Effector memory CD4-positive, alpha-beta T cell (primary cell): ENCODE measurements at places on chromosomes 2 and 18.
A peak's percentile ranks its signal among the peaks of the same experiment; 100 is the strongest.

DNA sequence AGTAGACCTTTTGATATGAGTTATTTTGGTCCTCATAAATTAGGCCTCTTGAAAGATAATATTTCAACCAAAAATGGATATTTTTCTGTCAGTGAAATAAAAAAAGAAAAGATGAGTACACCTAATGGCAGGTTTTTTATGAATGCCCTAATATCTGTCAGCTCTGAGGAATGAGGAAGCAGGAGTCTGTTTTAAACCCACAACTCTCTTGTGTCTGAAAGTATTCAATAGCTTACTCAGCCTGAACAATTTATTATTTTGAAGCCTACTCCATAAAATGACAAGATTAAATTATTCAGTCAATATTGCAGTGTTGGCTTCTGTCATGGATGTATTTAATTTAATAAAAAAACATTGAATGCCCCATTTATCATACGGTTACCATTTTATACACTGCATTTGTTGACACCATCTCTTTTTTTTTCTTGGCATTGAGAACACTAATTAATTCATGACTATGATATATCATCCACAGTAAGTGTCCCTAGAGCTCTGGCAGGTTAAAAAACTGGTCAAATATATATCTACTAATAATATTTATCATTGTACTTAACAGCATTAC lies 548.2 kb downstream of the CBLN2 start:
- H3K4me3 ChIP-seq, result no peak overlapping the region
- no peaks in the 10 kb centered on the region for H3K27me3 ChIP-seq
- H3K36me3 ChIP-seq, result no peaks in the 10 kb centered on the region
- no peak for DNase-seq

GRCh38 chr2:105299290-105299689 lies 30.2 kb downstream of the TGFBRAP1 start:
- H3K4me3 ChIP-seq, result no peak overlapping the region
- H3K4me1 ChIP-seq, result peaks cover 11% of the 10 kb centered on the region
- DNase-seq, result no peak
- H3K27me3 ChIP-seq, result no peaks in the 10 kb centered on the region
- no peak overlapping the region for H3K27ac ChIP-seq

GRCh38 chr2:184890311-184890710 lies 292.0 kb downstream of the ZNF804A start:
- H3K36me3 ChIP-seq, result no peaks in the 10 kb centered on the region
- no peak for DNase-seq
- H3K27ac ChIP-seq, result no peak overlapping the region
- no peaks in the 10 kb centered on the region for H3K4me1 ChIP-seq
- no peaks in the 10 kb centered on the region for H3K27me3 ChIP-seq
- no peak overlapping the region for H3K4me3 ChIP-seq

DNA sequence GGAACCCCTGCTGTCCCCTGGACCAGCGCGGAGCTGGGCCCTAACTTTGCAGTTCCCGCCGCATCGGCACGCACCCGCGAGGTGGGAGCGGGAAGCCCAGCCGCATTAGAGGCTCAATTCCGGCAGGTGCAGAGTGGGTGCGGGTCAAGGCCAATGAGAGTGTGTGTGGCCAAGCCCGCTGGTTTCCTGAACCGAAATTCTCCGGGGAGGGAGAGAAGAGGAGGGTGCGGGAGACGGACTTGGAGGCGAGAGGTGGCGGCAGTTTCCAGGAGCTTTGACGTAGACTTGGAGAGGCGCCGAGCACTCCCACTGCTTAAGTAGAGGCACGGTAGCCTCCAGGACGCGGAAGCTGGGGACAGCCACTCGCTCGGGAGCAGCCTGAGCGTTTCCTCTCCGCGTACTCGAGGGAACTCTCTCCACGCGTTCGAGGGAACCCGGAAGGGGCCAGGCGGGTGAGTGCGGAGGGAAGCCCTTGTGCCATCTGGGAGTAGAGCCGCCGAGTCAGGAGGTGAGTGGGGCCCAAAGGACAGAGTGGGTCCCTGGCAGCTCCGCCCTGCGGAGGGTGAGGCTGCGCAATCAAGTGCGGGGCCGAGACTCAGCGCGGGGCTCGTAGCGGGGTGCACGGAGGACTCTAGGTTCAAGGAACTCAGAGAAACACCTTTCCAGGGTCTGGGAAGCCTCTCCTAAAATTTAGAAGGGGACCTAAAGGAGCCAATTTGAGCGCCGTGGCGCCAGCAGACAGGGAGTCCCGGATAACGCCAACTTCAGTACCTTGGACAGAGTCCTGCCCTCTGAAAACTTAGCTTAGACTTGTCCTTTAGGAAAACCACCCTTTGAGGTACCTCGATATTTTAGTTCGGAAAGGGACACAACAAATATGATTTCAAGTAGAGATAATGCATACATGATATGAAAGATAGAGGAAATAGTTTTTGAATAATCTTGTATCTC lies at the start of gene FAM237A:
TSS of gene FAM237A (plus strand) at position 413 of the 951 bp plus-strand sequence. CDS start 1,750 bp downstream, outside the sequence.
- no peaks in the 10 kb centered on the region for H3K4me1 ChIP-seq
- no peak for DNase-seq
- H3K27ac ChIP-seq, result no peak within 1 kb of the TSS
- peaks cover 11% of the 10 kb centered on the region for H3K27me3 ChIP-seq
- H3K36me3 ChIP-seq, result no peaks in the 10 kb centered on the region

GRCh38 chr2:107730898-107731297 lies 95.8 kb upstream of the RGPD4 start:
- H3K36me3 ChIP-seq, result no peaks in the 10 kb centered on the region
- H3K27ac ChIP-seq, result no peak overlapping the region
- H3K27me3 ChIP-seq, result no peaks in the 10 kb centered on the region
- DNase-seq, result no peak
- no peak overlapping the region for H3K4me3 ChIP-seq

DNA sequence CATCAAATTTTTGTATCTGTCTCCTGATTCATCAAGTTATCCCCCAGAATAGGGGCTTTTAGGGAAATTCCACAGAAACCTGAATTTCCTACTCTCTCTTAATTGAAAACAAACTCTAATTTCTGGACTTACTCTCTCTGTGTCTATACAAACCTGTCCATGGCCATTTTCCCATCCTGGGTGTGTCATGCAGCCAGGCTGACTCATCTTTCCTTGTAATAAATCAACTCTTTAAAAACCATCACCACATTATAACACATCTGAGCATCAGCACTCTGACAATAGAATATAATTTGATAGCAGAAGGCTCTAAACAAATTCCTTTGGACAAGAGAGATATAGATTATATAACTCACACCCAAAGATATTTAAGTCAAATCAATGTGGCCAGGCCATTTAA lies 610.2 kb downstream of the DCC start:
- H3K36me3 ChIP-seq, result no peaks in the 10 kb centered on the region
- H3K27ac ChIP-seq, result no peak overlapping the region
- H3K4me3 ChIP-seq, result no peak overlapping the region

- peaks cover 22% of the 10 kb centered on the region for H3K36me3 ChIP-seq
- H3K4me3 ChIP-seq, result no peak overlapping the region
- H3K4me1 ChIP-seq, result no peaks in the 10 kb centered on the region
- H3K27ac ChIP-seq, result no peak overlapping the region
- no peaks in the 10 kb centered on the region for H3K27me3 ChIP-seq
- DNase-seq, result no peak
These were observed 25.9 kb downstream of the BOK start for GRCh38 chr2:241584436-241584835.

GRCh38 chr18:68505178-68505574 lies 209.7 kb downstream of the TMX3 start:
- no peak overlapping the region for H3K27ac ChIP-seq
- H3K4me1 ChIP-seq, result no peaks in the 10 kb centered on the region
- no peaks in the 10 kb centered on the region for H3K36me3 ChIP-seq
- no peaks in the 10 kb centered on the region for H3K27me3 ChIP-seq

- no peak overlapping the region for H3K4me3 ChIP-seq
- no peaks in the 10 kb centered on the region for H3K27me3 ChIP-seq
- H3K36me3 ChIP-seq, result no peaks in the 10 kb centered on the region
These were observed 9.0 kb downstream of the CUL3 start for GRCh38 chr2:224576088-224576715.

DNA sequence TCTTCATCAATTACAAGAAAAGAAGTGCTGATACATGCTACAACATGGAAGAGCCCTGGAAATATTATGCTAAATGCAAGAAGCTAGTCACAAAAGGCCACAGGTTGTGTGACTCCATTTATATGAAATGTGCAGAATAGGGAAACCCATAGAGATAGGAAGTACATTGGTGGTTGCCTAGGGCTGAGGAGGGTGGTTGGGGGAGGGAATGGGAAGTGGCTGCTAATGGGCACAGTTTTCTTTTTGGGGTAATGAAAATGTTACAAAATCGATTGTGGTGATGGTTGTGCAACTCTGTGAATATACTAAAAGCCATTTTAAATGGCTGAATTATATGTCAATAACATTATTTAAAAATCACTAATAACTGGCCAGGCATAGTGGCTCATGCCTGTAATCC lies 24.3 kb upstream of the RESP18 start:
- peaks cover 19% of the 10 kb centered on the region for H3K27me3 ChIP-seq
- H3K4me3 ChIP-seq, result no peak overlapping the region
- DNase-seq, result no peak
- peaks cover 6% of the 10 kb centered on the region for H3K4me1 ChIP-seq
- H3K27ac ChIP-seq, result no peak overlapping the region

GRCh38 chr2:229650059-229650458 lies 64.3 kb downstream of the DNER start:
- no peak overlapping the region for H3K4me3 ChIP-seq
- no peaks in the 10 kb centered on the region for H3K36me3 ChIP-seq
- no peak for DNase-seq

DNA sequence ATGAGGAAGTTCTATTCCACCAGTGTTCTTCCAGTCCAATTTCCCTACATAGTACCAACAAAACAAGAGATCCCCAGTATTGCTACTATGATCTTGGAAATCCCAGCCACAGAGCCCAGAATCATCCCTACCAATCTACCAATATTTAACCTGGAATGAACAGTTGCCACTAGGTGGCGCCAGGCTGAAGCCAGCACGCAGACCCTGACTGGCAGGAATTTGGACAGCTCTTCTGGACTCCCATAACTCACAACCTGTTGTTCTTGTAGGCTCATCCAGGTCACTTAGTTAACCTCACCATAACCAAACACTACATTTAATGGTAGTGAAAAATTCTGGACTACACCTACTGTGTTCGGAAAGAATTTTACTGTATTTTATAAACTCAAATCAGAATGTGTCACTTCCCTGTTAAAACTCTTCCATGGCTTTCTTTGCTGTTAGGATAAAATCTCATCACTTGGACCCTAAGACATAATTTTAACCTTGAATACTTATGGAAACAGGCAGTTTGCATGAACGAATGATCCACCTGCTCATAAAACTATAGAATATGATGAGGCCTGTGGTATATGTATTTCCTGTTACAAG lies 59.8 kb upstream of the SLC38A11 start:
- H3K27me3 ChIP-seq, result no peaks in the 10 kb centered on the region
- no peaks in the 10 kb centered on the region for H3K36me3 ChIP-seq

DNA sequence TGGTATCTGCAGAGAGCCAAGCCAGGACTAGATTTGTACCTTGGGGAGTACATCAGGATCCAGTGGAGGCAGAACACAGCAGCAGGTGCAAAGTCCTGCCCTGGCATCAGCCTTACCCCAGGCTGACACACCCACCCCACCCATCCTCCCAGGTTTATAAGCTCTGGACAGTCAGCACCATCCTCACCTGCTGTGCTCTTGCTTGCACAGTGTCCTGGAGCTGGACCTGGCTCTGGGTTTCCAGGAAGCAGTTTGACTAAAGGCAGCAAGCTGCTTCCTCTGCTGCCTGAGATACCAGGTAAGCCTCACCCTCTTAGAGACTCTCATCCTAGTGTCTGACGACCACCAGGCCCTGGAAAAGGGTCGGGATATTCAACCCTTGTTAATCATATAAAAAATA lies at the start of gene SULT1C3:
TSS of gene SULT1C3 (plus strand) at position 183 of the 400 bp plus-strand sequence. CDS start 7,227 bp downstream, outside the sequence.
- no peak for DNase-seq
- no peaks in the 10 kb centered on the region for H3K27me3 ChIP-seq
- H3K4me1 ChIP-seq, result no peaks in the 10 kb centered on the region
- no peaks in the 10 kb centered on the region for H3K36me3 ChIP-seq
- no peak within 1 kb of the TSS for H3K27ac ChIP-seq

DNA sequence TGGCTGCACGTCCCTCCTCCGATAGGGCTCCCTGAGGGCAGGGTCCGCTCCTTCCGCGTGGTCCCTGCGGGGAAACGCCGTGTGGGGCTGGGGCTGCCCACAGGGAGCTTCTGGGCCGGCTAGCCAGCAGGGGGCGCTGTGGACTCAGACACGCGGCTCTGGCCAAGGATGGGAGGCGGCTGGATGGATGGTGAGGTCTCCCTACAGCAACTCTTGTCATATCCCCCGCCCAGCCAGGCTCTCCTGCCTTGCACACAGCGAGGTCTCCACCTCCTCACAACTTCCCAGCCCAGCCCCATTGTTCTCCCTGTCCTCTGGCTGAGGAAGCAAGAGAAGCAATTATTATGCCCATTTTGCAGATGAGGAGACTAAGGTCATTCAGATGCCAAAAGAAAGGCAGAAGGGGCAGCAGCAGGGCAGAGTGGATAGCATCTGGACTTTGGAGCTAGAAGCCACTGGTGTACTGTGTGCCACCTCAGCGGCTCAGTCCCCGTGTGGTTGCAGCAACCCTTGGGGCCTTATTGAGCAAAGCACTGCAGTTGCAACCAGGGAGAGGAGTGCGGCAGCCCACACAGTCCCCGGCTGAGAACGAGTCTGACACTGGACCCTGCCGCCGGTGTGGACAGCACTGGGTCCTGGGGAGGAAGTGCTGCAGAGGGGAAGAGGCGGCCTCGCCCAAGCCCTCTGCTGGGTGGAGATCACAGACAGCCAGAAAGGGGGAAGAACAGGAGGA lies 99.0 kb downstream of the ZFP36L2 start:
- H3K4me1 ChIP-seq, result peaks cover 46% of the 10 kb centered on the region
- peak overlapping the region; percentile 51 for H3K27ac ChIP-seq
- peak; percentile 85 for DNase-seq
- H3K4me3 ChIP-seq, result no peak overlapping the region

DNA sequence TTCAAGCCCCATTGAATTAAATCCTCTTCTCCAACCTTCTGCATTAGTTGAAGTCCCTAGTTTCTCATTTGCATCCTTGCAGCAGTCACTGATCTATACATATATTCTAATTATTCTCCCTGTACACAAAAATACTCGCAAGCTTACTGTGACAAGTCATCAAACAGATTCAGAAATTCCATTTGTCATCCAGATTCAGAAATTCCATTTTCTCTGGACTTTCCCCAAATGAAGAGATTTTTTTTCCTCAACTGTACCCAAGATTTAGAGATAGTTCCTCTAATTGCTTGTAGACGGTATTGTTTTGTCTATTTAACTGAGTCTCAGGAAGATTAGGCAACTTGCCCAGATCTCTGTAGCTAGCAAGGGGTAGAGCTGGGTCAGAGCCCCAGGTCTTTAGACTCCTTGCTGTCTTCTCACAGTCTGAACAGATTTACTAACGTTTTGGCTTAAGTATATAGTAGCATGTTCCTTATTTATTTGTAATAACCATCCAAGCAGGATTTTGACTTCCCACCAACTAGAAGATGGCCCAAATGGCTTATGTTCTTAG lies 34.2 kb downstream of the RAB12 start:
- H3K27ac ChIP-seq, result no peak overlapping the region
- H3K4me3 ChIP-seq, result no peak overlapping the region
- no peak for DNase-seq
- H3K4me1 ChIP-seq, result no peaks in the 10 kb centered on the region
- peaks cover 10% of the 10 kb centered on the region for H3K36me3 ChIP-seq

DNA sequence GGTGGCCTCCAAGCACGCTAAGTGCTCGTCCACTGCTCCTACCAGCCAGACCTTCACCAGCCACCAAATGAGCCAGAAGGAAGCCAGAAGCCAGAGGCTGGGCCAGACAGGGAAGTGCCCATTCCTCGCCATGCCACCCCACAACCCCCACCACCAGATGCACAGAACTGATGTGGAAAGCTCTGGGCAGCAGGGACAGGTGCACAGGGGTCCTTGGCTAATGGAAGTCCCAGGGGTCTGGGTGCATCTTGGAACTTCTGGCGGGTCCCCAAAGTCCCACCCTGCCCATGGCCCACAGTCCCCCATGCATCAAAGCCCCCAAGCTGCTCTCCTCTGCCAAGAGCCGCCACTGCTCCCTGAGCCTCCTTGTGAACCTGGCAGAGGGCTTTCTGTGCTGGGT lies 173.1 kb upstream of the ID2 start:
- no peaks in the 10 kb centered on the region for H3K4me1 ChIP-seq
- DNase-seq, result no peak
- H3K27ac ChIP-seq, result no peak overlapping the region
- no peak overlapping the region for H3K4me3 ChIP-seq
